Right ventricle myocardium inferior (tissue), 1 donor: ENCODE measurements at places on chromosomes 16 and 17. TPM values are rescaled to one million over a fixed set of nuclear protein-coding genes. Genes with fewer than 3 reads are reported as not detected.

GRCh38 chr17:1997289-1997926 is 27.7 kb downstream of the RTN4RL1 start:
- peak; percentile 61 for DNase-seq

DNA sequence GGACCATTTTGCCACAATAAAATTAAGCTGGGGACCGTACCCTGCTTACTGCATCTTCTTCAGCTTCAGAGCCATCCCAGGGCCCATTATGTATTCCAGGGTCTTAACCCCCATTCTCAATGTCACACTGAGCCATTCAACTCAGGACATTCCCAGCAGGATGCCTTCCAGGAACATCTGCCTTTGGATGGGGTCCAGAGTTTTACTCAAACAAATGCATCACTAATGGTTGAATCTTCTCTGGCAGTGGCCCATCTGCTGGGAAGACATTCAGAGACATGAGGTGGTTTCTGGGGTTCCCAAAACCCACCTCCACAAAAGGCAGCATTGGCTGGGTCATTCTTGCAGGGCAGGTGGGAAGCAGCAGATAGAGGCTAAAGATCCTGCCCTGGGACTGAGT is 3.4 kb upstream of the SEC14L5 start:
- no peak for DNase-seq

Gene PRR35
- not detected for total RNA-seq

Gene ERN2
- not detected for total RNA-seq

Gene NEUROD2
- total RNA-seq = not detected

GRCh38 chr16:88655733-88656281 is 5.0 kb upstream of the CYBA start:
- DNase-seq = no peak

DNA sequence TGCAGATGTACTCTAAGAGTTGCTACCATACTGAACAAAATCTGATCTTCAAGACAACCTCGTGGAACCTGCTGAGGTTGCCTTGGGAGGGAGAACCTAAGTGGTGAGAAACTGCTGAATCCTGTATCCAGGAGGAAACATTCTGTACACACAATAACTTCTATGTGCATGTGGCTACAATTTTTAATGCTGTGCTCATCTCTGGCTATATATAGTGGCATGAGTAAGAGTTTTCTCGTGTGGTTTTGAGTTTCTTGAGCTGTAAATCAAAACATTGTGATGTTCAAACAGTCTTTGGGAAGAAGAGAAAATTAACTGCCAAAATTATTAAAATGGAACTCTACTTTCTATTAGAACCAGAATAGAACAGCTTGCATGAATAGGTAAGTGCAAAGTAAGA is 206.8 kb downstream of the CA10 start:
- DNase-seq = no peak

DNA sequence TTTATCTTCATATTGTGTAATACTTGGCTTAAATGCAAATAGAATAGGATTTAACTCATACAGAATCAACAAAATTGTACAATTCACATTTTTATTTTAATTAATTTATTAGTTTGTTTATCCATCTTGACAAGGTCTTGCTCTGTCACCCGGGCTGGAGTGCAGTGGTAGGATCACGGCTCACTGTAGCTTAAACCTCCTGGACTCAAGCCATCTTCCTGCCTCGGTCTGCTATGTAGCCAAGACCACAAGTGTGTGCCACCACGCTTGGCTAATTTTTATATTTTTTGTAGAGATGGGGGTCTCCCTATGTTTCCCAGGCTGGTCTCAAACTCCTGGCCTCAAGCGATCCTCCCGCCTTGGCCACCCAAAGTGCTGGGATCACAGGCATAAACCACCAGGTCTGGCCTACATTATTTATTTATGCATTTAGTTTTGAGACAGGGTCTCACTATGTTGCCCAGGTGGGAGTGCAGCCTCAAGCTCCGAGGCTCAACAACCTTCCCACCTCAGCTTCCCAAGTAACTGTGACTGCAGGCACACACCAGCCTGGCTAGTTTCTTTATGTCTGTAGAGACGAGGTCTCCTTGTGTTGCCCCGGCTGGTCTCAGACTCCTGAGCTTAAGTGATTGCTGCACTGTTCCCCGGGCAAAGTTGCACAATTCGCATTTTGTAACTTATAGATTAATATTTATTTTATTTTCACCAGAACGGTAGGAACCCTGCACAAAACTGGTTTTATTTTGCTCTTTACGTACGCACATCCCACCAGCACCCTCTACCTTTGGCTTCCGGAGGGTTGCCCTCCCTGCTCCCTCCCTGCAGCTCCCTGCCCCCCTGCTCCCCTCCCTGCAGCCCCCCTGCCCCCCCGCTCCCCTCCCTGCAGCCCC is 4.9 kb downstream of the DPEP1 start:
- no peak for DNase-seq

Gene TMEM208
- total RNA-seq = 12.5 TPM

GRCh38 chr17:81871387-81872230 is 472 bp upstream of the ARHGDIA start:
- DNase-seq = peak; percentile 97

- no peak for DNase-seq
These were observed 321.5 kb upstream of the CCL2 start for GRCh38 chr17:33933576-33933975.

- no peak for DNase-seq
These were observed 9.2 kb downstream of the CDIP1 start for GRCh38 chr16:4529085-4530060.

Gene SLC4A1
- total RNA-seq = 0.08 TPM

GRCh38 chr17:77011173-77012011 is 129.4 kb upstream of the SEC14L1 start:
- DNase-seq = no peak

- DNase-seq = no peak
These were observed 3.3 kb upstream of the COG1 start for GRCh38 chr17:73189417-73190099.

Gene ABCC3
- 0.68 TPM for total RNA-seq

DNA sequence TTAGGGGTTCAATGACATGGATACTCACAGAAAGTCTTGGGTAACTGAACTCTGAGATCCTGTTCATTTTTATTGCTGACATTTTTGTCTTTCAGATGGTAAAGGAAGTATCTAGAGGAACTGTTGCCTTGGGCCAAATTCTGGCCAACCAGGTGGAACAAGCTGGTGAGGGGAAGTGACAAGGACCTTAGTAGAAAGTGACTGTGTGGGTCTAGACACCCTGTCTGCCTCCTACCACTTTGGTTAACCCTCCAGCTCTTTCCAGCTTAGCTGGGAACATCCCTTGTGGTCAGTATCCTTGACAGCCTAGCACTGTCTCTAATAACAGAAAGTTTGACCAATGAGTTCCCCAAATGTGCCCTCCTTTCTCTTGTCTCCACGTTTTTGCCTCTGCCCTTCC is 28.8 kb upstream of the PRKCB start:
- no peak for DNase-seq

- no peak for DNase-seq
These were observed 6.0 kb downstream of the ATXN1L start for GRCh38 chr16:71851746-71852145.
